ENCODE measurements at places on chromosomes 1 and 21.

- no peak for DNase-seq
Measured at GRCh38 chr1:2098839-2099785, 48.9 kb downstream of the PRKCZ start.

DNA sequence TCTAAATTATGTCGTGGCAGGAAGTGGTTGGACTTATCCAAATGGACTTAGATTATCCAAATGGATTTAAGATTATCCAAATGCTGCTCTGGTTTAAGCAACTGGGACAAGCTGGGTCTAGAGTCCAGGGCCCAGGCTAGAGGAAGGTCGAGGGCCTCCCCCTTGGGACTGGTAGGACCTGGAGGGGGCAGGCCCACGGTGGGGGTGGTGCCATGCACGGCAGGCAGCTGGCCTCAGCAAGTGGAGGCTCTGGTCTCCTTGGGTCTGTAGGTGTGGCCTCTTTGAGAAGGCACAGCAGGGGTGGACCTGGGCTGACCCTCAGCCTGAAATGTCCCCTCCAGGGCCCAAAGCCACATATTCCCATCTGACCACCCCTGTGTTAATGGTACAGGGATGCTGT lies 29.8 kb downstream of the PADI6 start:
- DNase-seq = no peak

DNA sequence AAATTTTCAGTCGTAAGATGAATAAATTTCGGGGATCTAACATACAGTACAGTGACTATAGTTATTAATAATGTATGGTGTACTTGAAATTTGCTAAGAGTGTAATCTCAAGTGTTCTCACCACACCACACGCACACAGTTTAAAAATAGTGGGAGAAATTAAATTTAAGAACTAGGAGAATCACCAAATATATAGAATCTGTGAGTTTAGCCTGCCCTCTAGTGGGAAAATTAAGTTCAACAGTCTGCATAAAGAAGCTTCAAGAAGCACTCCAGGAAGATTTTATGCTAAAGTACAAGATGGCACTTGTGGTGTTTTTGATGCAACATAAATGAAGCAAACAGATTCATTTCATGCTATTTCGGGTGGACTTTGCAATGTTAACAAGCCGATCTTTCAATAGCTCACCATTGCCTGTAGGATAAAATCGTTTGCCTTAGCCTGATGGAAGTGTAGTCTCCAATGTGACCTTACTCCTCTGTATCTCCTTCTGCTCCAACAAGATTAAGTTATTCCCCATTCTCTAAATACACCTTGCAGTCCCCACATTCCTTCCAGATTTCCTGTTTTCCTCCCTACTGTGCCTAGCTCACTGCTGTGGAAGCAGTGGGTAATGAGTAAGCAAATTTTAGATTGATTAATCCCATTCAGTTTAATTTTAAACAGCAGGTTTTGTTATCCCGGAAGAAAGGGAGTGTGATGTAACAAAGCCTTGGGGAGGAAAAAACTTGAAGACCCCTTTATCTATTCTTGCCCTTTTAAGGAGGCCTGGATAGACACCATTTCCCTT lies 8.7 kb upstream of the PIK3C2B start:
- DNase-seq = no peak

- no peak for DNase-seq
Measured at GRCh38 chr1:1421147-1421906, at the start of gene ANKRD65. Gene ANKRD65, minus strand, starts transcription at chr1:1421276. Its CDS starts 271 bp downstream, at chr1:1421005.

DNA sequence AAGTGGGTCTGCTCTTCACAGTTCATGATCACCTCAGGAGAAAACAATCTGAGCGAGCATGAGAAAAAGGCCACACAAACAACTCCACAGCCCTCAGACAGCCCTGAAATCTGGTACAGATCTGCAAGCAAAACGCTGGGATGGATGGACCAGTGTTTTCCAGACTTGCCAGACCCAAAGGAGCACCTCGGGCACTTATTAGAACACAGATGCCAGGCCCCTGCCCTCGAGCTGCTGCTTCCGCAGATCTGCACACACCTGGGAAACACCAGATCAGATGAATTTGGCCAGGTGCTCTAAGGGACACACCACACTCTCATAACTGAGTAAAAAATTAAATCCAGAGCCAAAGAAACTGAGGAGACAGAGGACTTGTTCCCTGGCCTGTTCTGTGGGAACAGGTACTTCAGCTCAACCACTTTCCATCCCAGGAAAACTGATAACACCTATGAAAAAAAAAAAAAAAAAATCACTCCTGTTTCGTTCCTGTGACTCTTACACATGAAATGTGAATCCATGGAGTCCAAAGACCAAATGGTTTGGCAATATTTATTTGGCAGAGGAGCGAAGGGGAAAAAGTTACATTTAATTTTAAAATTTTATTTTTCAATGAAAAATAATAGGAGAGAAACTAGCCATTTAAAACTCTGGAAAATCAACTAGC lies 202.9 kb upstream of the ESRRG start:
- no peak for DNase-seq

DNA sequence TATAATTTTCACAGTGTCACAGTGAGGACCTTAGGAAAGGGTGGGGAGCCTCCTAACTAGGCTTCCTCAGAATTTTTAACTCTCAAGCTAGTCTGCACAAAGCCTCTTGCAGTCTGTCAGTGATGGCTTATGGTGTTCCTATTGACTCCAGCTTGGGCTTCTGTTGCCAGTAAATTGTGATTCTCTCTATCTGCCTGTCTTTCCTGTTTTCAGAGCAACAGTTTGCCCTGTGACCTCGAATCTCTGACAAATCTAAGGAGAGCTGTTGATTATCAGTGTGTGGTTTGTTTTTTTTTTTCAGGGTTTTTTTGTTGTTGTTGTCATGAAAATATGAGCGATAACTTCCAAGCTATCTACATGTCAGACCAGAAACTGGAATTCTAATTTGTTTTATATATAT lies 423.2 kb upstream of the B3GALT2 start:
- no peak for DNase-seq

- no peak for DNase-seq
Measured at GRCh38 chr21:38852278-38852677, 46.5 kb downstream of the ETS2 start.

DNA sequence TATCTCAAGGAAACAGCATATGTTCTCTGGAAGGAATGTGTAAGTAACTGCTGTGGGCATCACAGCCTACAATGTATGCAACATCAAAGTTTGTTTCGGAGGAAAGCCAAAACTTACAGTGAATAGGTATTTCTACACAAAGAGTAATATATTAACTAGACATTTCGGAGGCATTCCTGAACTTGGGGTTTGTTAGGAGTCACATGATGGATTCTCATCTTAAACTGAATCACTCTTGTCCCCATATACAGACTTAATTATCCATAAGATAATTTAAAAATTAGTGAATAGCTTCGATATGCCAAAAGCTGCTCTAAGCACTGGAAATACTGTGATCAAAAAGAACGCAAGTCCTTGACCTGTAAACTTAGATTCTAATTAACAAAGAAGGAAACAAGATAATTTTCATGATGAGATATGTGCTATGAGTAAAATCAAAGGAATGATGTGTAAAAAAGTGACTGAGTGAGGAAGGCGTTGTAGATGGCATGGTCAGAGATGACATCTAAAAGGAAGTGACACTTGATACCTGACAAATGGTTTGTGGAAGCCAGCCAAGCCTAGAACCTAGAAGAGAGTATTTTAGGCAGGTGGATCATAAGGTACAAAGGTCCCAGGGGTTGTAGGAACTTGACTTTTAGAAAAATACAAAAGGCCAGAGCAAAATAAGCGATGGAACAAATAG lies 273.1 kb downstream of the MRPL39 start:
- DNase-seq = no peak

- DNase-seq = no peak
Measured at GRCh38 chr1:156938813-156939212, 18.4 kb downstream of the LRRC71 start.

GRCh38 chr1:24286246-24287010 lies 32.7 kb upstream of the GRHL3 start:
- no peak for DNase-seq

GRCh38 chr1:41523949-41524675 lies 39.6 kb upstream of the EDN2 start:
- DNase-seq = no peak

DNA sequence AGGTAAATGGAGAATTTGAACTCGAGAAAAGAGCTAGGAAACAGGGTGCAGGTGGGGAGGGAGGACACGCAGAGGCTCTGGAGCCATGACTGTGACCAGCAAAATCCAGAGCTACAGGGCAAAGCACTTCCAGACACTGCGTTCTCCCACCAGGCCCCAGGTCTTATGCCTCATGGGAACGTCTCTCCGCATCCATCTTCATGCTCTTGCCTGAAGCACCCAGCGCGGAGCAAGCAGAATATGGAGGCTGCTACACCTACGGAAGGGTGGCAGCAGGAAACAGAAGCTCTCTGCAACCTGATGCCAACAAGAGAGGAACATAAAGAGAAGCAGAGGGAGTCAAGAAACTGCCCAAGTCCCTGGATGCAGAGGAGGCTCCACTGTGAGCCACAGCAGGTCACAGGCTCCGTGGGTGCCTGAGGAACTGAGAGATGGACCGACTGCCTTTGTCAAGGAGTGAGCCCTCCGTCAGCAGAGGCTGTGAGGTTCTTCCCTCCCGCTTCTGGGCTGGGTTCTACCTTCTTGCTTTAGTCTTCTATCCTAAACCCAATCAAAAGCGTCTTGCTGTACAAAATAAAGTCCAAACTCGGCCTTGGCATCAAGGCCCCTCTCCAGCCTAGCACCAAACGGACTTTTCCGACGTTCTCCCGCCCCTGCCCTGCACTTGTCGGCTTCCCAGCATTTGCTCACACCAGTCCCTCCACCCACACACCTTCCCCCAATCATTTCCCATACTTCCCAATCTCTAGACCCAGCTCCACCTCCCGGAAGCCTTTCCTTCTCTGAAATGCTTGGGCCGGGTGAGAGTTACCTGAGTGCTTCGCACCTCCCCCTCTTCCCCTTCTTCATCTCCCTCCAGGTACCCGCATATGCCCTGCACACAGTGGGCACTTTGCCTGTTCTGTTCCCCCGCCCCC lies 930 bp downstream of the DHCR24 start:
- DNase-seq = no peak

GRCh38 chr1:214004014-214004413 lies 16.2 kb downstream of the PROX1 start:
- DNase-seq = no peak

DNA sequence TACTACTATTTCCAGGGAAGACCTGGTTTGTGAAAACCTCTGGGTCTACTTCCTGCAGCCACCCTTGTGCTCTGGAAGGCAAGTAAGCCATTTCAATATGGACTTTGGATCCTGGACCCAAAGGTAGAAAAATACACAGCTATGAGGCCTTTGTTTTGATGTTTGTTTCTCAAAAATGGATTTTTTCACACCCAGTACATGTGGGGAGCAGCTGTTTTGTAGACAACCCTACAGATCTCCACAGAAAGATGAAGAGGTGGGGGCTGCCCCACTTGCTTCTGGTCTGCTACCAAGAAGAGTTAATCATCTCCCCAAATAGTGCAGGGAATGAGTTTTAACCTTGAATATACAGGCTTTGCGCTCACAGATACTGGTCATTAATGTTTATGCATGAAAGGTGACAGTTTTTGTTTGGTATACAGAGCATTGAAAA lies 29.2 kb downstream of the ZNF281 start:
- DNase-seq = no peak

DNA sequence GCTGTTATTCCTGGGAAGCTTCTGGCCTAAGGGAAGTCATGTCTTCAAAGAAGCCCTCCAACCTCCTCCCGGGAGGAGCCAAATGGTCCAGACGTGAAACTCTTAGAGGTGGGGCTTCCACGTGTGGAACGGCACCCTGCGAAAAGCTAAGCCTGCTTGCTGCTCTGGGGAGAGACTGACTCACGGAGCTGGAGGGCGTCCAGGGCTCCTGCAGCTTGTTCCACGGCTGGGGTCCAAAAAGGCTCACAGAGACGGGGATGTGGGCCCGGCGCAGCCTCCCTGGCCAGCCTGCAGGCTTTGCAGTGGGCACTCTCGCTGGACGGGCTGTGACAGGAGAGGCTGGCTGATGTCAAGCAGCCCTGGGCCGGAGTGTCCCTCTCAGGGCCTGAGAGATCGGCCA lies 105.1 kb downstream of the COLGALT2 start:
- no peak for DNase-seq

- DNase-seq = no peak
Measured at GRCh38 chr1:24865168-24865567, 64.9 kb downstream of the RUNX3 start.

DNA sequence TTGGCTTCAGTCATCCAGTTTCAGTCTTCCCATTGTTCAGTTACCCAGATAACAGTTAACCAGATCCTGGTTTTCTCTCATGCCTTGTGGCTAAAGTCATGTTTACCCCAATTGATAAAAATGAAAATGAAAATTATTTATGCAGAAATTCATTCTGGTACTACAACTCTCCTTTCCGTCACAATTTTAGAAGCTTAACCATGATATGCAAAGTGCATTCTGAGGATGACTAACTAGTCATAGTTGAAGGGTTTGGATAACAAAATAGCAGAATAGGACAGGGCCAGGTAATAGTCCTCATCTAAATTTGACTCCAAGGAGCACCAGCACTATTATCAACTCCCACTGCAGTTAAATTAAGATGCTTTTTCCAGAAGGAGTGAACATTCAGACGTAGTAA lies 94.7 kb downstream of the NTMT2 start:
- no peak for DNase-seq

- DNase-seq = no peak
Measured at GRCh38 chr1:184965944-184966860, 8.1 kb downstream of the NIBAN1 start.

- DNase-seq = no peak
Measured at GRCh38 chr1:246404078-246404477, 103.0 kb downstream of the SMYD3 start.

DNA sequence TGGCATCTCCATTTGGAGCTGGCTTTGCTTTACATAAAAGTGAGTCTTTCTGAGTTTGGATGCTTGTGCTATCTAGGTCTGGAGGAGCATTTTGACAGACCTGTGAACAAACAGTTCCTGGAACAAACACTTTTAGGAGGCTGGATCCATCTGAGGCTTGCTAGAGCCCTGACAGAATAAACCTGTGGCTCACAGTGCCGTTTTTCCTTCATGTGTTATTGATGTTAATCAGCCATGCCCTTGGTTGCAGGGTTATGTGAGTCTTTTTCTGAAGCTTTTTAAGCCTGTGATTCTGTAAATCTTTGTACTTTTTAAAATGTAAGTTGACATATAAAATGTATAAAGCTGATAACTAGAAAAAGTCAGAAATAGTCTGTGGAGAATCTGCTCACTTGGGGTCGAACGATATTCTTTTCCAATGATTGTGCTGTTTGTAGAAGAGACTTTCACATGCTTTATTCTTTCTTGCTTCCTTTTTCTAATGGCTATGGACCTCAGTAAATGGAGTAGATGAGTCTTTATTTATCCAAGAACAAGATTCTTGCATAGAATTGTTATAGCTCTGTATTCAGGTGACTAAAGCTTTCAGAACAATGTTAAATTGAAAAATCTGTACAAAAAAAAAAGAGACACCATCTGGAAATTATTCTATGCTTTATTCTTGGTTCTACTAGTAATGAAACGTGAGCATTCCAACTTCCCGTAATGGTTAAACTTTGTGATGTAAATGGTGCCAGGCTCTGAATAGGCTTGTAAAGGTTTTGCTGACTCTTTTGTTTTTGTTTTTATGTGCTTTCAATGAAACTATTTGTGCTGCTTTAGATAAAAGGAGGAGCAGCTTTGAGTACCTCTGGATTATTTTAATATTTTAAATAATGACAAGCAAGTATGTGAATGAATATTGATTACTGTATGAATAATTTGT lies 53.7 kb downstream of the CACHD1 start:
- DNase-seq = no peak

GRCh38 chr1:14421977-14422609 lies 176.4 kb upstream of the KAZN start:
- DNase-seq = no peak

- DNase-seq = no peak
Measured at GRCh38 chr1:184035719-184036516, 1.6 kb downstream of the COLGALT2 start.

Measured in GOT3 (cell line).